Anterior cingulate cortex (tissue), 58 donors: ENCODE measurements at places on chromosomes 5 and 9.

- DNase-seq, result no peak
Observed at GRCh38 chr5:27734838-27735237, 696.5 kb upstream of the CDH9 start.

GRCh38 chr9:120477534-120478001 lies 102.4 kb downstream of the CDK5RAP2 start:
- peak; percentile 49 for DNase-seq

GRCh38 chr5:18152671-18153070 lies 518.4 kb downstream of the TAF11L14 start:
- DNase-seq, result no peak

DNA sequence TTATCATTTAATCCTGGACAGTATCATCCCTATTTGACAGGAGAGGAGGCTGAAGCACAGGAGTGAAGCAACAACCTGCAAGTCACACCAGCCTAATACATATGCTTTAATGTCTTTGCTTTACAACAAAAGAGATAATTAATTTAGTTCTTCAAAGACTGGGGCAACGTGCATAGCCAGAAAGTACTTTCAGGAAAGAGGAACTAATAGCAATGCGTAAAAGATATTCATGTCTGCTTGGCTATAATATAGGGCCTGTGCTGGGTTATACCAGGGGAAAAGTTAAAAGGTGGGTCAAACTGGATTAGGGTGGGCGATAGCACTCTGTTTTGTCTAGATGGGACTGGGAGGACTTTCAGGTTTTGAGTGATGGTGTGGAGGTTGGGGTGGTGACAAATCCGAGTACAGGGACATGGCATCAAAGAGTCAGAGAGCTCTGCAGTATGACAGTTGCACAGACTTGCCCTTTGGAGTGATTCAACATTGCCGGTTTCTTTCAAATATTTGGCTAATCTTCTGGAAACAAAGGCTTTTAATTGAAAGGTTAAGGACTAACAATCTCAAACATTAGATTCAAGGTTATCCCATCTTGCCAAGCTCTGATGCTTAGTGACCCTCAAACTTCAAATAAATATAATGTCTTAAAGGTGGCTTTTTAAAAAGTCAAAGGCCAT lies 11.9 kb downstream of the DAB2 start:
- DNase-seq, result no peak

GRCh38 chr5:152439791-152440190 lies 34.7 kb upstream of the NMUR2 start:
- no peak for DNase-seq

DNA sequence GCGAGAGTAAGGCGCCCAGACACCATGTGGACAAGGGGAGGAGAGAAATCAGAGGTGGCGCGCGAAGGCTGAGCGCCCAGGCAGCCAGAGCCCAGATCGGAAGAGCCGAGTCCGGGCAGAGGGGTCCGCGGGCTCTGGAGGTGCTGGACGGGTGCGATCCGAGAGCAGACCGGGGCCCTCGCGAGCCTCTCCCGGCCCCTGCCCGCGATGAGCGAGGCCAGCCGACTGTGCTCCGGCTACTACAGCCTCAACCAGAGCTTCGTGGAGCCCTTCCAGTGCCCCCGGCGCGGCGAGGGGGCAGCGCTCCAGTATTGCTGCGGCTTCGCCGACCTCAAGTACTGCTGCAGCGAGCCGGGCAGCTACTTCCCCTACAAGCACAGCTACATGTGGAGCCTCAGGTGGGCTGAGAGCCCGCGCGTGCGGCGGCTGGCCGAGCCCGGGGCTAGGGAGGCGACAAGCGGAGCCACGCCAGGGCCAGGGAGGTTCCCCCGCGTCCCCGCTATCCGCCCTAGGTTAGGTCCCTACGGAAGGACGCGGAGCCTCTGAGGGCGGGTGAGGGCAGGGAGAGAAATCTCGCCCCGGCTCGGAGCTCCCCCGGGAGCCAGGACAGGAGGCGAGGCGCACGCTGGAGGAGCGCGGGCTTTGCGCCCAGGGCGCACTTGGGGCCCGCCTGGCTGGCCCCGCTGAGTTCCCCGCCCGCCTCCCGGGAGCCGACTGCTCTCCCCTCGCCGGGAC lies at the start of gene SHISAL2B:
TSS of gene SHISAL2B (plus strand) at position 87 of the 735 bp plus-strand sequence. CDS start at position 208, 121 bp downstream.
- DNase-seq, result no peak

DNA sequence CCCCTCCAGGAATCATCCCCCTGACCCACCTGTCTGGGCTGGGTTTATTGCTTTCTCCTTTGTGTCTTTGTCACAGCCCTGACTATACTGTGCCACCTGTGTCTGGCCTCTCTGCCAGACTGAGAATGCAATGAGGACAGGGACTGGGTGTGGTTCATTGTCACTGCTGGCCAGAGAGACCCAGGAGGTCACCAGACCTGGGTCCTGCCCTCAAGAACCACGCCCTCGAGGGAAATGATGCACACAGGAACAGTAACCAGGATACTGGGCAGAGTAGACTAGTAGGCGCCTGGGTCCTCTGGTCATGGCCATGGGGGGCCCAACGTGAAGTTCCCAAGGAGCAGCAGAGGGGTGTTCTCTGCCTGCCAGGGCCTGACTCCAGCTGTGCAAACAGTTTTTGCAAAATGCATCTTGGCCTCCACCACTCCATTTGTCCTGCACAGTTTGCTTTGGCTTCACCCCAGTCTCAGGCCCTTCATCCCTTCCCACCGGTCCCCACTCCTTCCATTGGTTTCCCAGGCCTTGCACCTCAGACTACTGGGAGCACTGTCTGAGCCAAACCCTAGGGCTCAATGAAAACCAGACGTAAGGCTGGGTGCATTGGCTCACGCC lies 17.8 kb downstream of the RGS3 start:
- no peak for DNase-seq

DNA sequence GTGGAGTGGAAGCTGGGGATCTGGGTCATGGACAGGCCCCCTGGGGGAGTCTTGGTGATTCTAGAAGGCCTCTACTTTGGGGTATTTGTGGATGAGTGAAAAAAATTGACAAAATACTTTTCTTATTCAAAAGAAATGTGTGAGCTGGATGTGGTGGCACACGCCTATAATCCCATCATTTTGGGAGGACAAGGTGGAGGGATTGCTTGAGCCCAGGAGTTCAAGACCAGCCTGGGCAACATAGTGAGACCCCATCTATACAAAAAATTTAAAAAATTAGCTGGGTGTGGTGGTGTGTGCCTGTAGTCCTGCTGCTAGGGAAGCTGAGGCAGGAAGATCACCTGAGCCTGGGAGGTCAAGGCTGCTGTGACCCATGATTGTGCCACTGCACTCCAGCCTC lies 6.6 kb upstream of the NCS1 start:
- DNase-seq, result no peak

GRCh38 chr5:6750951-6751685 lies 37.9 kb downstream of the TENT4A start:
- DNase-seq, result no peak

- DNase-seq, result no peak
Observed at GRCh38 chr9:99185934-99186333, 35.8 kb downstream of the ALG2 start.

DNA sequence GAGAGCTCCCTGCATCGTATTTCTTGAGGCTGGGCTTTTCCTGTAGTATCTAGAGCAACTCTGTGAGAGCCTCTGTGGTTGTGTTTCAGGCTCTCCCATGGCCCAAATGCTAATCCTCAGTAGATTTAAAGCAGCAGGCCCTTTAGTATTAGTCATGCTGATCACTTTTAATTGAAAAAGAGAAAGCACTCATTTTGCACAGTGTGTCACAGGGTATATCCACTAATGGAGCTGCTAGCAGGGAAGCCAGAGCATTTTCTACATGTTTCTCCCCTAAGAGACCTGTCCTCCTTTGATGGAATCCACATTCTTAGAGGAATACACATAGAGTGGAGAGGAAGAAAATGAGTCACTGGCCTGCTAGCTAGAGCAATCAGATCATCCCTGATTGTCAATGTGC lies 348.5 kb downstream of the TMEM232 start:
- DNase-seq, result no peak

GRCh38 chr9:125586172-125586511 lies 120.9 kb downstream of the MAPKAP1 start:
- DNase-seq, result no peak

- no peak for DNase-seq
Observed at GRCh38 chr9:131530546-131530919, 530 bp downstream of the UCK1 start.

DNA sequence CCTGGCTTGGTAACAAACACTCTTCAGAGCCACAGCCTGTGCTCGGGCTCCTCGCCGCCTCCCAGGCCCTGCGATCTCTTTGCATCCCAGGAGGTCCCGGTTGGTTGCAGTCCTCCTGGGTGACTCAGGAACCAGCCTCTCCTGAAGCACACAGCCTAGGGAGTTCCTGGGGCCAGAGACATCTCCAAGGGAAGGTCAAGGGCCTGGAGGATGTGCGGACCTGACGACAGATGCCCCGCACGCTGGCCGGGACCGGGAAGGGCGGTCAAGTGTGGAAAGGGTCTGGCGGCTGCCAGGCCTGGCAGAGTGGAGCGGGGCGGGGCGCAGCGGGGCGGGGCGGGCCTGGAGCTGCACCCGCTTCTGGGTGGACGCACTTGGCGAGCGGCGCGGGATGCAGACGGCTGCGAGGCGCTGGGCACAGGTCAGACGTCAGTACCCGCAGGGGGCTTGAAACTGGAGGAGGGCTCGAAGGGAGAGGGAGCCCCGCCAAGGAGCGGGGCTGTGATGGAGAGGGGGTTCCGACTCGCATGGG lies 45.0 kb upstream of the PRSS3 start:
- DNase-seq, result no peak

GRCh38 chr5:177607452-177608192 lies 7.7 kb downstream of the B4GALT7 start:
- DNase-seq, result peak; percentile 41

- DNase-seq, result no peak
Observed at GRCh38 chr5:98568336-98568735, 205.1 kb upstream of the RGMB start.

DNA sequence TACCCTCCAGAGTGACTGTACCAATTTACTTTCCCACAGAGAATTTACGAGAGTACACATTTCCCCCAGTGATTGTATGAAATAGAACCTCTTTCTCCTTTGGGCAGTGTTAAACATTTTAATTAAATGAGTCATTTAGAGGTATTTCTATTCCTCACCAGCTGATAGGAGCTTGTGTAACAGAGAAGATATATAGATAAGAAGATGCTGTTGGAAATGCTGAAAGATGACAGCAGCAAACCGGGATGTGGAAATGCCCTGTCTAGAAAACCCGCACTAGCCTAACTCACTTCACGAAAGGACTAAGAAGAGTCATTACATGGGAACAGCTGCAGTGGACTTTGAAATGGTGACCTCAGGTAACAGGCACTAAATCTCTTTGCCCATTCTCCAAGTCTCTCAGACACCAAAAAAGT lies 68.3 kb downstream of the LPAR1 start:
- DNase-seq, result no peak

DNA sequence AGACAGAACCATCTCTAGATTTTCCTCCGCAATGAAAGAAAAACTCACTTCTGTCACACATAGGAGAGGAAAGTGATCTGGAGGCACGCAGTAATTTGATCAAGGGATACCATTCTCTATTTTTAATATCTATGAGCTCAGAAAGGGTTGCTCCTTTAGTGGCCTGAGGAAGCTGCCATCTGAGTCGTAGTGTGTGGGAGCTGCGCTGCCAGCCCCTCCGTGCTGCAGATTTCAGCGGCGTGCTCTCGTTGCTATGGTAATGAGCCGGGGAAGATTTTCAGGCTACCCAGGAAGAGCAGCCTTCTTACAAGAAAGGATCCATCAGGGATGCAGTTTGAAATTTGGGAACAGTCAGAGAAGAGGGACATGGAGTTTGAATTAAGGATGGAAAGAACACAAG lies 17.1 kb upstream of the GOLM1 start:
- DNase-seq, result peak; percentile 3

- no peak for DNase-seq
Observed at GRCh38 chr9:90343991-90344390, 298.6 kb downstream of the DIRAS2 start.

DNA sequence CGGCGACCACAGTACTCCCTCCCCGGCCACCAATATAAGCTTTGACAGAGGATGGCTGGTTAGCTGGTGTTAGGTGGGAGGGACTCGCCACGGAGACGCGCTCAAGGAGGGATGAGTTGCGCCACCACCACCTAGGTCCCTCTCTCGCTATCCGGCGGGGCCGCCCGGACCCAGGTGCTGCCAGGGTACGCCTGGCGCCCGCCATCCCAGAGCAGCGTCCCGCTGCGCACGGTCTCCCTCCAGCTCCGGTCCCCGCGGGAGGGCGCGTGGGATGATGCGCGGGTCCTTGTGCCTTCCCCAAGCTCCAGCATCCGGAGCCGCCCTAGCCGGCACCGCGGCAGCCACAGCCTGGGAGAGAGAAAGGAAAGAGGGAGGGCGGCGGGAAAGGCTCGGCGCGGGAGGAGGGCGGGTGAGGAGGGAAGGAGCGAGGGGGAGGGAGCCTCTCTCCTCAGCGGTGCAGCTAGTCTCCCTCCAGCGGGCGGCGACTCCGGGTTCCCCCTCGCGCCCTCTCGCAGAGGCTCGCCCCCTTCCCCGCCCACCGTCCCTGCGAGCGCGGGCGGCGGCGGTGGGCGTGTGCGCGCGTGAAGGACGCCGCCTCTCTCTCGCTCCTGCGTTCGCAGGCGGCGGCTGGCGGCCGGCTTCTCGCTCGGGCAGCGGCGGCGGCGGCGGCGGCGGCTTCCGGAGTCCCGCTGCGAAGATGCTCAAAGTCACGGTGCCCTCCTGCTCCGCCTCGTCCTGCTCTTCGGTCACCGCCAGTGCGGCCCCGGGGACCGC lies at the start of gene CAMK4:
TSS of gene CAMK4 (plus strand) at position 598 of the 774 bp plus-strand sequence. CDS start at position 698, 100 bp downstream.
- peak; percentile 74 for DNase-seq

- no peak for DNase-seq
Observed at GRCh38 chr9:131122158-131122557, 3.2 kb upstream of the NUP214 start.

DNA sequence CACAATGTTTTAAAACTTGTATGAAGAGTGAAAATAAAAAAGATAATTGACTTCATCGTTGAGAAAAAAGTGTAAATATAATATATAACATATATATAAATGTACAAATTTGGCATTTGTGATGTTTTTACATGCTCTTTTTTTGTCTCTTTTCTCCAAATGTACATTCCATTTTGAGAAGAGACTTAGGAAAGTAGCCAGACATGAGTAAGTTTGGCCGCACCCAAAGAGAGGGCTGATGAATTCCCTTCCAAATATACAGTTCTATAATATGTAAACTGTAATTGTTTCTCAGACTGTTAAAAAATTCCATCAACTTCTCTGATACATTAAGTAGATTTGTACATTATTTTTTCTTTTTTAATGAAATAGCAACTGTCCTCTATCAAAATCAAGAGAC lies 193.2 kb upstream of the MAP3K1 start:
- no peak for DNase-seq

DNA sequence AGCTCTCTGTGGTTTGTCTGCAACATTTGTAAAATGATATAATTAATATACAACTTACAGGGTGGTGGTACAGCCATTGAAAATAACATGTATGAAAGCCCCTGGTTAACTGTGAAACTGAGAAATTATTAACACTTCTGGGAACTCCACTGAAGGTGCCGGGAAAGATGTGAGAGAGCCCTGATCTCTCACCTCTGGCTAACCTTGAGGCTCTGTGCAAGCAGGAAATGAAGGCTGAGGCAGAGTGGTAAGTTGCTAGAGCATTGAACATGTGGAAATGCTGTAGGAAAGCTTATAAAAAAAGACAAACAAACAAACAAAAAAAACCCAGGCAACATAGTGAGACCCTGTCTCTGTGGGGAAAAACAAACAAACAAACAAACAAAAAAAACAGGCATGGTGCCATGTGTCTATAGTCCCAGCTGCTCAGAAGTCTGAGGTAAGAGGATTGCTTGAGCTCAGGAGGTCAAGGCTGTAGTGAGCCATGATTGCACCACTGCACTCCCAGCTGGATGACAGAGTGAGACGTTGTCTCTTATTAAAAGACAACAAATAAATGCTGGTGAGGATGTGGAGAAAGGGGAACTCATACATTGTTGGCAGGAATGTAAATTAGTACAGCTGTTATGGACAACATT lies 7.5 kb downstream of the CATSPER3 start:
- no peak for DNase-seq
